ENCODE measurements at places on chromosomes 4 and X.

- peak; percentile 59 for DNase-seq
These were observed 10.7 kb upstream of the HCCS start for GRCh38 chrX:11100281-11101035.

DNA sequence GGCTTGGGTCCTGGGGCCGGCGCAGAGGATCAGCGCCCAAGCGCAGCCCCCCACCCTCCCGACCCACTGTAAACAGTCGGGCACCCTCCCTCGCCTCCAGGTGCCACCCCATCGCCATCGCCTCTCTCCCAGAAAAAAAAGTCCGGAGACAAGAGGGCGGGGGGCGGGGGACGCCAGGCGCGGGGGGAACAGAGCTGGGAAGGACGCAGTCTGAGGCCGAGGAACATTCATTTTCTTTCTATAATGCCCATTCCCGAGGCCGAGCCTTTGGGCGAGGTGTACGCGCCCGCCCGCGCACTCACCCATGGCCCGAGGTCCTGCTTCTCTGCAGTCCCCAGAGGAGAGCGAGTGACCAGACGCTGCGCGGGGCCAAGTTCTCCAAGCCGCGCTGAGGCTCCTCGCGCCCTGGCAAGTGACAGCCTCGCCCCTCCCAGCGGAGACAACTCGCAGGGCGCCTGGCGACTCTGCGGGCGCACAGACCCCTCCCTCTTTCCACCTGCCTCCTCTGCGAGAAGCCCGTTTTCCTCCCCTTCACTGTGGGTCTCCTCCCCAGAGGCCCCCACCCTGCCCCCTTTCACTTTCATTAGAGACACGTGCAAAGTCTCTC lies 63.5 kb upstream of the WDR17 start:
- DNase-seq = peak; percentile 73

GRCh38 chrX:47483306-47484268 lies 565 bp upstream of the ZNF41 start:
- DNase-seq = peak; percentile 52

- peak; percentile 30 for DNase-seq
These were observed 335.8 kb downstream of the PABPC4L start for GRCh38 chr4:133865612-133866327.

DNA sequence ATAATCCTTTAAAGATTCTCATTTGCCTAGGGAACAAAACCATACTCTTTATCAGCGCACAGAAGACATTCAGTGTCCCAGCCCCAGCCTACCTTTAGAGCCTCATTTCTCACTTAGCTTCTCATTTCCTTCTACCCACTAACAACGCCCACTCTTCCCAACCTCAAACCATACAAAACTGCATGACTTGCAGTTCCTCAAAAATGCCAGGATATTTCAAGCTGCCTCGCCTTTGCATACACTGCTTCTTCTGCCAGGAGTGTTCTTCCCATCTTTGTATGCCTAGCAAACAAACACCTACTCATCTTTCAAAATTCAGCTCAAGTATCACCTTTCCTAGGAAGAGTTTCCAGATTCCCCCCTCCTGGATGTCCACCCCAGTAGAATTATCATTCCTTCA lies 129.9 kb upstream of the ADGRL3 start:
- no peak for DNase-seq

DNA sequence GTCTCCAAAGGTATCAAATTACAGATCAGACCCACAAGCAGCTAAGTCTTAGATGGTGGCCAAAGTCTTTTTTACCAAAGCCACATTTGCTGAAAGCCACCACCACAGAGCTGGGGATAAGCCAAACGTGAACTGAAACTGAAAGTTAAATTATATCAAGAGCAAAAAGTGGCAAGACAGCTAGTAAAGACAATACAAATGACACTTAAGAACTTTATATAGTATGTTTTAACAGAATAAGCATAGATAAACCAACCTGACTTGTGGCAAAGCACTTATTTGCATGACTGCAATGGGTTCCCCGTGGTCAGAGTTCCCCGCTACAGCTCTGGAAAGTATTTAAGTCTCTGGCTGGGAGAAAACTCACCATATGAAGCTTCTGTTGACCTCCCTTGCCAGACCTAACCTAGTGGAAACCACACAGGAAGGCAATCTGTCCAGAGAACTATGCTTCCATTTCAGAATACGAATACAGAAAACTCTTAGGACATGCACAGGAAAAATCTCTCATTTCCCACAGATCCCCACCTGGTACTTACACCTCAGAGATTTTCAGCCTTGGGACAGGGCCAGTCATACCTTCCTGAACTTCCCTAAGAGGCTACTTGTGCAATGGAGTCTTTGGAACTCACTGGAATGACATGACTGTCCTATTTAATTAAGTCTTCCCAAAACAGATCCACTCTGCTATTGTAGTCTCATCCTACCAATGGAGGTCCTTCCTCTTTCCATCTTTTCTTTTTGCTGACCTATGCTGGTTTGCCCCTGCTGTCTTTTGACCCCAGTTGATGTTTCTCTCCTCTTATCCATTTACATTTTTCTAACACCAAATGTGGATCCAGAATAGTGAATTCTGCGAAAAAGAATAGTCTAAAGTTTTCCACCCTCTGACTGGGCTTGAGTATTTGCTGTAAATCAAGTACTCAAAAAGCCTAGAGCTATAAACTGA lies 225.1 kb downstream of the NR3C2 start:
- DNase-seq = no peak

GRCh38 chr4:173835903-173836302 lies 305.9 kb upstream of the HAND2 start:
- DNase-seq = peak; percentile 48

- DNase-seq = no peak
These were observed 224.4 kb upstream of the GALNTL6 start for GRCh38 chr4:171588764-171589163.

GRCh38 chr4:121950212-121950679 lies 1.6 kb downstream of the TRPC3 start:
- peak; percentile 93 for DNase-seq

- DNase-seq = no peak
These were observed 103.5 kb downstream of the CLNK start for GRCh38 chr4:10581022-10581421.

DNA sequence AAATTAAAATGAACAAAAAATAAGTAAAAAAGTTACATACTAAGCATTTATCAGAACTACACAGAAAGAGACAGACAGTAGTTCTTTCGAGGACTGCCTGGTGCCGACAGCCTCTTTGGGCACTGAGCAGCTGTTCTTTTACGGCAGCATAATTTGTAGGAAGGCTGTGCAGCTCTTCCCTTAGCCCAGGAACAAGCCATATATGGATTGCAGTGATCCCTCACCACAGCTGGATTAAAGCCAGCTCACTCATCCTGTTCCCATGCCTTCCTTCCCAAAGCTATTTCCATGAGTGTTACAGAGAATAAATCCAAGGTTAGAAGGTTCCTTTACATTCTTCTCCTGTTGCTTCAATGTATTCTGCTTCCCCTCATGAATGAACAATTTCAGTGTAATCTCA lies 71.7 kb downstream of the DDX60L start:
- DNase-seq = peak; percentile 37

DNA sequence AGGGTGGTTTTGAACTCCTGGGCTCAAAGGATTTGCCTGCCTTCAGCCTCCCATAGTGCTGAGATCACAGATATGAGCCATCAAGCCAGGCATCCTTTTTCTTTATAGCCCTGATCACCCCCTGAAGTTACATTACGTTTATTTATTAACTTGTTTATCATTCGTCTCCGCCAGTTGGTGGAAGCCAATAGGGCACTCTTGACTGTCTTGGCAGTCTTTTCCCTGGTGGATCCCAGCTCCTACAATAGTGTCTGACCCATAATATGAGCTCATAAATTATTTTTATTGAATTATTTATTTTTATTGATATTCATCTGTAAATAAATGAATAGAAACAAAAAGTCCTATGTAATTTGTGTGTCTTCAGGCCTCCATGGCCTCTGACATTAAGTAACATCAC lies 484.3 kb upstream of the FAT1 start:
- no peak for DNase-seq

DNA sequence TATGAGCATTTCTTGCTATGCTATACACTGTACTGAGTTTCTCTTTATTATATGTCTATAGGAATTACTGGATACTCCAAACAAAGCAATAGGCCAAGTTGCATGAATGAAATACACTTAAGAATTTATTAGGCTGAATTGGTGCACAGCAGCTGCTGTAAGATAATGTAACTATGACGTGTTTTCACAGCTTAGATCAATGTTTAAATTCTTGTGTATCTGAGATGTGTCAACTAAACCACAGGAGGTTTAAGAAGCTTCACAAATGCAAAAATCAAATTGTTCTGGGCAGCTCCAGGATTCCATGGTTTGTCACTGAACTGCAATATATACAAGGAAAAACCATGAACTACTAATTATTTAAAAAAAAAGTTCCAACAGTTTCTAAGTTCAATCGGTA lies 156.7 kb downstream of the MAPK10 start:
- no peak for DNase-seq

GRCh38 chrX:54641530-54641929 lies 111.5 kb downstream of the GNL3L start:
- DNase-seq = no peak

- no peak for DNase-seq
These were observed 57.3 kb upstream of the ADGRA3 start for GRCh38 chr4:22573198-22573597.

GRCh38 chr4:152156442-152156841 lies 379.4 kb downstream of the FBXW7 start:
- no peak for DNase-seq

GRCh38 chr4:720111-720860 lies 14.7 kb downstream of the PCGF3 start:
- DNase-seq = no peak

DNA sequence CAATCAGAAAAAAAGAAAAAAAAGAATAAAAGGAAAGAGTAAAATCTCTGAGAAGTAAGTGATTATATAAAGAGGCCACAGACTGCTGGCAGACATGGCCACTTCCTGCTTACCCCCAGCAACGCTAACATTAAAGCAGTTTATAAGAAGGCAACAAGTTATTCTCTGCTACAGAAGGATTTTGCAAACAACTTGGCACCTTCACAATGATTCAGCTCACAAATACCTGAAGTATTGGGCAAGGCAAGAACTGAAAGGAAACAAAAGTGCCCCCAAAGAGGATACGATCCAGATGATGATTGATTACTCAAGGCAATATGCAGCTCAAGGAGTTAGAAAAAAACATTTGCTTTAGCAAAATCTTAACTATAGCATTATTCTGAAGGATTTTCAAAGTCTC lies 718.8 kb downstream of the KLHL13 start:
- no peak for DNase-seq

DNA sequence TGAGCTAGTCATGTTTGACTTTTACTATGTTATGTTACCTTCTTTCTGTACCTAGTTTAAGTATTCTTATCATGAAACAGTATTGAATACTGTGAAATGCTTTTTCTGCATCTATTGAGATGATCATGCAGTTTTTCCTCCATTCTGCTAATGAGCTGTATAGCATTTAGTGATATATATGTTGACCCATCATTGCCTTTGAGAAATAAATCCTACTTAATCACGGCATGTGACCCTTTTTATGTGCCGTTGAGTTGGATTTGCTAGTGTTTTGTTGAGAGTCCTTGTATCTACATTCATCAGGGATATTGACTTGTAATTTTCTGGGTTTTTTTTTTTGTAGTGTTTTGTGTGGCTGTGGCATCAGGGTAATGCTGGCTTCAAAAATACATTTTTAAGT lies 537.7 kb upstream of the AADAT start:
- no peak for DNase-seq

GRCh38 chr4:11593576-11594116 lies 165.0 kb upstream of the HS3ST1 start:
- no peak for DNase-seq

GRCh38 chr4:2837904-2838496 lies 5.6 kb upstream of the ADD1 start:
- DNase-seq = no peak

GRCh38 chr4:137015426-137016409 lies 516.6 kb downstream of the PCDH18 start:
- no peak for DNase-seq

GRCh38 chr4:76765473-76766183 lies 132.3 kb downstream of the SOWAHB start:
- no peak for DNase-seq

DNA sequence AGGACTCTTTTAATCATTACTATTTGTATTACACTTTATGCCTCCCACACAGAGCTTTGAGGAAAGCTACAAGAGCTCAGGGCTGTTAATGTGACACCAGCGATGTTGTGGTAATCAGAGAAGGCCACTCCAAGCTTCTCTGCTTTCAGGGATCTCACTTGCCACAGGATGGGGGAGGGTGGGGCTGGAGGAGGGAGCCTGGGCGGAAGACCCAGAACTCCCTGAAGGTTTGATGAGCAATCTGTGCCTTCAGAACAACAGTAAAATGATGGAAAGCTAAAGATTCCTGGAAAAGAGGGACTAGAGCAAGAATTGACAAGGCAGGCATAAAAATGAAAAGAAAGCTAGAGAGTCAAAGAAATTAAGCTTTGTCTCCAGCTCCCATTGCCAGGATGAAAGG lies 75.6 kb downstream of the MAML3 start:
- DNase-seq = peak; percentile 58

- DNase-seq = peak; percentile 10
These were observed 34.0 kb downstream of the HS6ST2 start for GRCh38 chrX:132924426-132924825.

- no peak for DNase-seq
These were observed 2.7 kb upstream of the XKRX start for GRCh38 chrX:100931218-100931924.

DNA sequence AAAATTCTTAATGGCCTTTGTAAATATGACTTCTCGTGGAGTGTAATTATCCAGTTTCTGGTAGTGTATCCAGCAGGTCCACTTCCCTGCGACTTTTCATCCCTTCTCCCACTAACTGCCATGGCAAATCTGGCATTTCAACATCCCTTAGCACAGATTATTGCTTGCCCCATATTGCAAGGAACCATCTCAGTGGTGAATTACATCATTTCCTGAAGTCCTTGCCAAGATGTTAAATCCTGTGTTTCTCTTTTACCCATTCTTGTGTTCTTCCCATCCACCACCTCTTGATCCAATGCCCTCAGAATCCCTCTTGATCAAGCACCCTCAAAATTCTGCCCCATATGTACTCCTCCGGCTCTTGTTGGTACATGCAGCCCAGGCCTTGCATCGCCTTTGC lies 88.1 kb upstream of the ZNF81 start:
- no peak for DNase-seq

DNA sequence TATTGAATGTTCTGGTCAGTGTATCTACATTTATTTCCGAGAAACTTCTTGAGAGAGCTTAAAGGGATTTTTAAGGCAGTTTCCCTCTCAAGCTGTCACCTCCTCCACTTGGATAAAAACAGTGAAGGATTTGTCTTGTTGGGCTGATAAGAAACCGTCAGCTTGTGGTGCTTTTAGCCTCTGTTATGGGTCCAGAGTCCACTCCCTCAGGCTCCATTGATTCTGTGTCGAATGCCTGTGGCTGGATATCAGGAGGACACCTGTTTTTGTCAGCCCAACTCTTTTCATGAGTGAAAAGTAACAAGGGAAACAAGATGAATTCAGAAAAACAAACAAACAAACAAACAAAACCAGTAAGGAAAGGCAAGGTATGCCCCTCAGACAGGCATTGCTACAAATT lies 12.4 kb downstream of the CLCN4 start:
- no peak for DNase-seq

DNA sequence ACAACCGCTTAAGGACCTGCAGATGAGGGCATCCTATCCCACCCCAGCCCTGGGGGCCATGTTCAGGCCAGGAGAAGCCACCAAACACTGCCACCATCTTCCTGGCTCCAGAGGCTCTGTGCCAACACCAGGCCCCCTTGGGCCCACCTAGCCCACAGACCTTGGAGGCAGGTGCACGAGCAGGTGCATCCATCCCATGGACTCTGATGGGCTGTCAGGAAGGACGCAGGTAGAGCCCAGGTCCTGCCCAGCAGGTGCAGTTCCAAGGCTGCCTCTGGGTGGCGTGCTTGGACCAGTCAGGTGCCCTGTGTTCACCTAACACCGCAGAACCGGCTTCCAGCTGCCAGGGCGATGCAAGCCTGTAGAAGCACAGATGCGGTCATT lies 22.8 kb upstream of the PDE6B start:
- peak; percentile 88 for DNase-seq
